Thyroid gland (tissue), 4 donors: ENCODE measurements at places on chromosomes 1 and 21.

DNA sequence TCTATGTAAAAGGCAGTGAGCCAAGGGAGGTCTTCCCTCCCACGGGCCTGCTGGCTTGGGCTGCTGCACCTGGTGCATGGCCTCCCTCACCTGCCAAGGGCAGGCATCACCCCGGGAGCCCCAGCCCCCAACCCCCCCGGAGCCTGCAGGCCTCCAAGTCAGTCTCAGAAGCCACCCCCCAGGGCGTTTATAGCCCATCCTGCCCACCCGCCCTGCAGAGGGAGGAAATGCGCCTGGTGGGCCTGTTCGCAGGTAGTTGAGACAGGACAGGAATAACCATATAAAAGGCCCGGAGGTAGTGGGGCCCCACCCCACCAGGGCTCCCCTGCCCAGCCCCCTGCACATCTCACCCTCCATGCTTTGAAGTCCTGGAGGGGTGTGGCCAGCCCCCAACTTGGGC lies 18.2 kb upstream of the ARF1 start:
- no peak for DNase-seq

- no peak for DNase-seq
Observed at GRCh38 chr1:162384601-162385279, 3.2 kb downstream of the C1orf226 start.

DNA sequence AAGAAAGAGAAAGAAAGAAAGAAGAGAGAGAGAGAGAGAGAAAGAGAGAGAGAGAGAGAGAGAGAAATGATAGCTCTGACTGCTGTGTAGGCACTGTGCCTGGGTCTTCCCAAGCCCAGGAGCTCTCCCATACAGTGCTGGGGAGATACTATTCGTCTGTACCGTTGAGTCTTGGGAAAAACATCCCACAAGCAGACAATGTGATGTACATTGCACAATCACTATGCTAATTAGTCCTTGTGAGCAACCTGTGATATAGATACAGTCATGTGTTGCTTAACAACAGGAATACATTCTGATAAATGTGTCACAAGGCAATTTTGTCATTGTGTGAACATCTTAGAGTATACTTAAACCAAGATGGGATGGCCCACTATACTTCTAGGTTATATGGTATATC lies 381.0 kb downstream of the HHAT start:
- no peak for DNase-seq

DNA sequence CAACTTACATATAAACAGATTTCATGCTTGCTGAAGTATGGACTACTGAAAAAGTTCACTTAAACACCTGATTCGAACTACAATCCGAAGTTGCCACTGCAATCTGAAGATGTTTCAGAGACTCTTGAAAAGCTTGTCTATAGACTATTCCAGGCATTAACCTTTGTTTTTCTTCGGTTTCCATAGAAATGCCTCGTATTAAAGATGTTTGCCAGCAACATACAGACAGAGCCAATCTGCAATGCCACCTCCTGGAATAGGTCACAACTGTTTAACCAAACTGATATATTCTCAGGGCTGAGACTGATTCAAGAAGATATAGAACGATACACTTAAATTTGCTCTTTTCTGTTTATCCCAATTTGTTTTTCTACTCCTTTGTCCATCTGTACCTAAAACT lies 28.9 kb upstream of the DMRTB1 start:
- no peak for DNase-seq
